ENCODE measurements at places on chromosomes 3 and 15.

DNA sequence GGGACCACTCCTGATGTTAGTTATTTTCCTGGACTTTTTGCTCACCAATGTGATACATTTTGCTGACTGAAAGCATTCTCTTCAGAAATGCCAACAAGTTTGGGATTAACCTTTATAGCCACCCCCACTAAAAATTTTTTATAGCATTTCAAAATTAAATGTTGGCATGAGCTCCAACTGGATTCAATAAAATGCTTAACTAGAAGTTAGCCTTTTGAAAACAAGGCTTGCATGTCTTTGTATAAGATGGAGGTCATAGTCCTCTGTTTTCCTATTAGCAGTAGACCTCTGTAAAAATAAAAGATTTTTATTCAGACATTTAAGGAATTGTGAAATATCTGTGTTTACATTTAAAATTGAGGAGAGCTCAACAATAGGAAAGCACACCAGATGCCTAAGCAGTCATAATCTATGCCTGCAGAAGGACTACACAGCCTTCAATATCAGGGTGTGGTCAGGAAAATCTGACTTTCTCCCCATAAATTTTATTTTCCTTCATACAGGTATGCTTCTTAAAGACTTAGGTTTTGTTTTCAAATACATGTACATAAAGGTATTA is 87.2 kb downstream of the DNAJC13 start:
- DNase-seq, result peak; percentile 42

GRCh38 chr3:127677541-127678314 is 5.0 kb downstream of the ABTB1 start:
- no peak for DNase-seq

DNA sequence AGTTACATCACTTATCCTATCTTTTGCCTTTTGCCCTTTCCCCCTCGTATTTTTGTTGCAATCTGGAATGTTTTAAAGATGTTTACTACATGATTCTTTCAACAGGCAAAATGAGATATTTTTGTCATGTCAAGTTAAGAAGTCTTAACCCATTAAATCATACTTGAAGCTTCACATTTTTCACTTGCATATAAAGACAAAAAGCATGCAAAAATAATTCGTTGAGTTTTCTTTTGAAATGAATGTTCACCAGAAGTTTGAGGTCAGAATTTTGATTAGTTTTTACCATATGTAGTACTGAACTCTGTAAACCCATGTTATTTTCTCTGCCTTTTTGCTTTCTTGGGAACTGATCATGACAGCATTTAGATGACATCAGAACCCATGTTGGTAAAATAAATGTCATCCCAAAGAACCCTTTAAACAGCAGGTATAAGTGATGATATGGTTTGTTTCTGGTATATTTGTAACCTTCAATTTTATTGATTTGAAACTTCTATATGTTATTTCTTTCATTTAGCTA is 188.5 kb downstream of the GHSR start:
- no peak for DNase-seq

DNA sequence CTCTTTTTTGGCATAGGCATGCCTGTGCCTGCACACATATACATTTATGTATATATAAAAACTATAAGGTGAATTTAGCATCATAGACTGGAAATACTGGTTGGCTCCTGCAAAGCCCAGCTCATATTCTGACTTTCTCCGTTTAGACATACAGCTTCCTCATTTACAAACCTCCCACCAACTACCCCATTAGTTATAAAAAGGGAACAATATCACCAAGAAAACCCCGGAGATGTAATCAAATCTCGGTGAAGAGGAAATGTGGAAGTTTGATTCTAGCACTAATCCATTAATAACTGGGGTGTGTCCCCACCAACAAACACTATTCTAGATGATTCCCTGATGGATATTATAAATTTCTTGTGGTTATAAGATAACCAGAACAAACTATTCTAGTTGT is 517.7 kb upstream of the TBL1XR1 start:
- no peak for DNase-seq

DNA sequence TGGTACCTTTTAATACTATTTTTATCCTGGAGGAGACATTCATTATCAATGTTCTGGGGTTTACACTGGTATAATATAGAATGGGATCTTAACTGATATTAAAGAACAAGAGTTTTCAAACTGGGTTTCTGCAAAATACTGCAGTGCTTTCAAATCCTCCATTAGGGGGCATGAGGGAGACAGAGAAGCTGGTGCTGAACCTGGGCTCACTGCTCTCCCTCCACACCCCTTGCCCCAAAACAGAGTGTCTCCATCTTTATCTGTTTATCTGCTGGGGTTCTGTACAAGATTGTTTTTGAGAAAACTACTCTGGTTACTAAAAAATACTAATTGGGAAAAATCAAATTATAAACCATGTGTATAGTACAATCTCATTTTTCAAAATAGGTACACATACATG is 41.7 kb downstream of the CADPS start:
- DNase-seq, result peak; percentile 19

DNA sequence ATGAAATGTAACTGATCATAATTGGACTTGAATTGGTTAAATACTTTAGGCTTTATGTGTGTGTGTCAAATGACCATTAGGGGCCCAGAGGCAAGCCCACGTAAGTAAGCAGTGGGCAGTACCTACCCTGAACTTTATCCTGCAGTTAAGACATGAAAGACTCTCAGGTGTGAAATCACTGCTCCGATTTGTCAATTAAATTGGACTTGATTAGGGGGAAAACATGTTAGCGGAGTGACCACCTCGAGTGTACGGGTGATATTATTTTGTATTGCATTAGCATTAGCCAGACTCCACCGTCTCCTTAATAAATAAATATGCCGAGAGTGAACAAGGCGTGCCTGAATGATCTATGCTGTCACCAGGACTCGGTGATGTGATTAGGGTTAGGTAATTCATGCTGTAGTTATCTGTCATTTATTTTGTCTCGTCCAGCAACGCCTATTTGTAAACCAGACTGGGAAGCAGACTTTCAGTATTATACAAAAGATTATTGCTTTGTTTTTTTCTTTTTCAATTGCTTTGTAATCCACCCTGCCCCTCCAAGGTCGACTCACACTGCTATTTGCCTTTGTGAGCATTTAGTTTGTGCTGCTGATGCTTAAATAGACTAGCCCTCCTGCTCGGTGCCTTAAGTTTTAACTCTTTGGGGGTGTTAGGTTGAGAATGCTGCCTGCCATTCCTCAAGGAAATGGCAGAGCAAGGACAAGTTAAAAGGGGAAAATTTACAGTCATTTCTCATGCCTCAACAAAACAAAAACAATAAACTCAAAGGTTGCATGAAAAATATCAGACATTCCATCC is 1.8 kb downstream of the RBMS3 start:
- peak; percentile 86 for DNase-seq

GRCh38 chr15:68817304-68818065 is 3.2 kb downstream of the ANP32A start:
- DNase-seq, result peak; percentile 73

- DNase-seq, result no peak
These were observed 18.8 kb downstream of the TM2D3 start for GRCh38 chr15:101633356-101633755.

- peak; percentile 51 for DNase-seq
These were observed 61.2 kb downstream of the IQGAP1 start for GRCh38 chr15:90449206-90449735.

- DNase-seq, result no peak
These were observed 105.1 kb downstream of the OXSM start for GRCh38 chr3:25895031-25895430.

- DNase-seq, result peak; percentile 65
These were observed 90.2 kb upstream of the CHD2 start for GRCh38 chr15:92809880-92810361.

DNA sequence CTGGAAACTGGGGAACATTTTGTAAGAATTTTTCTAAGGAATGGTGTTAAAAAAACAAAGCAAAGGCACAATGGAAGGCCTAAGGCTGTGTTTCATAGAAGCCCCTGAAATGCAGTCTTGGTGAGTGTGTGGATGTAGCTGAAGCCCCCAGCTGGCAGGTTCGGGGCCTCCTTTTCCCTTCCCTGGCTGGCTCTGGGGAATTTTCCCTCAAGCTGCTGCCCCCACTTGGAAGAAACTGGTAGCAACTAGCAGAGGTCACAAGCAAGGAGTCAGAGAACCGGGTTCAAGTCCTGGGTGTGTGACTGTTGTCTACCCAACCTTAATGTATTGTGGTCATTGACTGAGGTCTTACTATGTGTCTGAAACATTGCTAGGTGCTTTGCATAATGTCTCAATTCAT is 85.3 kb upstream of the MYZAP start:
- no peak for DNase-seq

GRCh38 chr3:129632556-129632955 is 26.1 kb upstream of the PLXND1 start:
- no peak for DNase-seq

- DNase-seq, result no peak
These were observed 42.0 kb upstream of the IMPG2 start for GRCh38 chr3:101362406-101362805.

DNA sequence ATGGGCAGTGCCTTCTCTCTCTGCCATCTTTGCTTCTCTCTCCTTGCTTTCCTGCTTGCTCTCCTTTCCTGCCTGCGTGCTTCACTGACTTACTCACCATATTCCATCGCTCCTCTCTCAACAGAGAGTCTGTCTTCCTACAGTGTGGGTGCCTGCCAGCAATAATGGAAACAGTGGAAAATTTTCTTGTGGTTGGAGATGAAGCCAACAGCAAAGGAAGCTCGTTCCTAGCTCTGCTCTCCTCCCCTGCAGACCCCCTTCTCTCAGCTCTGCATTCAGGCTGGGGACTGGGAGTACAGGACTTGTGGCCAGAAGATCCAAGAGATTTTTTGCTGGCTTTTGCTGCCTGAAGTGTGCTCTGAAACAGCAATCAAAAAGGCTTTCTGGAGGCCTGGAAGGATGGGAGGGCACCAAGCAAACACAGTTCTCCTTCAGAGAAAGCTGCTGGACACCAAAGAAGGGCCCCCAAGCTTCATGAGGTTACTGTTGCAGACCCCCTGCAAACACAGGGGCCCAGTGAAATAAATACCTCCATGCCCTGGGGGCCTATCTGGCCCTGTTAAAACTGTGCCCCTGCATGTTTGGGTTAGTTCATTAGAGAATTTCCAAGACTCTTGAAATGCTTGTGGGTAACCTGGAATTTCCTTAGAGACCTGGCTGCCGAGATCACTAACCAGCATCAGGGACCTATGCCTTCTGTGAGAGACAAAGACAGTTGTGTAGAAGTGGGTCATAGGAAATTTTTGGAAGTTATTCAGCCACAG is 149.9 kb upstream of the RASGRP1 start:
- DNase-seq, result peak; percentile 59

GRCh38 chr3:42689421-42690014 is 4.2 kb downstream of the KLHL40 start:
- DNase-seq, result no peak

DNA sequence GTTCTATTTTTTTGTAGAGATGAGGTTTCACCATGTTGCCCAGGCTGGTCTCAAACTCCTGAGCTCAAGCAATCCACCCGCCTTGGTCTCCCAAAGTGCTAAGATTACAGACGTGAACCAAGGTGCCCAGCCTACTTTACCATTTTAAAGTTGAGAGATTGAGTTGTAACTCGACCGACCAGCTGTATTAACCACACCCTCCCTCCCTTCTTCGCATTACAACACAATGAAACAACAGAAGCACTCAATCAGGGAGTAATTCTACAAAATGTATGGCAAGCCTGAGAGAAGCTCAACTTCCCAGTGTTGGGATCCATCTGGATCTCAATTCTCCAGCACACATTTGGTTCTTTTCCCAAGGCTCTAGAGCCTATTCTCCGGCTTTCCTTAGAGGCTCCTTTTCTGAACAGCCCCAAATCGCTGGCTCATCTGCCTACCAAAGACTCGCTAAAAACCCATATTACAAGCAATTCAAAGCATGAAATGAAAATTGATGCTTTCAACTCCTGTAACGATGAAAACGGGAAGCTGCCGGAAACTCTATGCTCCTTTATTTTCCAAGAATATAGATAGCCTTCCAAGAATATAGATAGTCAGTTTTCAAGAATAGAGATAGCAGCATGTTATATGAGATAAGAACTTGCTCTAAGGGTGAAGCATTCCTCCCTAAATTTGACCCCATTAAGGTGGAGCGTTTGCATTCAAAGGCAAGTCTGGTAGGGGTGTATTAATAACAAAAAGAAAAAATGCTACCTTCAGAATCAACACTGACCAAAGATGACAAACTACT is 450.9 kb downstream of the MAGI1 start:
- DNase-seq, result no peak

DNA sequence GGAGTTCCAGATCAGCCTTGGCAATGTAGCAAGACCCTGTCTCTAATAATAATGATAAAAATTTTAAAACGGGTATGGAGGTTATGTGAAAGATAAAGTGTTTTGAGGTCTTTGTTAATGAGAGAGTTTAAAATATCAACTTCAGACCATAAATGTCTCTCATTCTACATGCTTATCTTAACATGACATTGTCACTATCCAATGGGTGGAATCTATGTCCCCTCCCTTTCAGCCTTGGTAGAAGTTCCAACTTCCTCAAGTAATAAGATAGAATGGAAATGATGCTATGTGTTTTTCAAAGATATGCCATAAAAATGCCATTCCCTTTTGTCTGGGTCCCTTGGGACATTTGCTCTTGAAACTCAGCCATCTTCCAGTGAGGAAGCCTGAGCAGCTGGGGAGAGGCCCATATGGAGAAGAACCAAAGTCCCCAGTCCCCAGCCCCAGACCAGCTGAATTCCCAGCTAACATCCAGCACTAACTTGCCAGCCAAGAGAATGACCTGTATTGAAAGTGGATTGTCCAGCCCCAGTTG is 17.0 kb downstream of the RPSA start:
- DNase-seq, result no peak

DNA sequence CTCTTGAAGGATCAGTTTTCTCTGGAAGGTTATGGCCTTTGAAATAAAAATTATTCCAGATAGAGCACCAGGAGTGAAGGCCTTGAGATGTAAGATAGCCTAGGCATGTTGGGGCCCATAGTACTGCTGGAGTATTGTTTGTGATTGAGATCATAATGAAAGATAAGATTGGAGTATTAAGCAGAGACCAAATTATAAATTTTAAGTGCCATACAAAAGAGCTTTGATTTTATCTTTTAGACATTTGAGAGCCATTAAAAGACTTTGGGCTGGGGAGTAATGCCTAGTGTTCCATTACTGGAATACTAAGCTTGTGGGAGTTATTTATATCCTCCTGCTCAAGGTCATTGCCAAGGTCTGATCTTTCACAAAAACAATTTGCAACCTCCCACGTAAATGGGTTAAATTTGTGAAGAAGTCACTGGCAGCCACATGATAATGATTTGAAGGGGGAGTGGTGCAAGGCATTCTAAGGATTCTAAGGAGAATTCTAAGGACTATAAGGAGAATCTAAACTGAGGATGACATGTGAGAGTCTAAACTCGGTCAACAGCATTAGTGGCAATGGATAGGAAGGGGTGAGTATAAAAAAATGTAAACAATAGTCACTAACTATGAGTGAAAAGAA is 12.8 kb downstream of the ELL3 start:
- DNase-seq, result peak; percentile 11

DNA sequence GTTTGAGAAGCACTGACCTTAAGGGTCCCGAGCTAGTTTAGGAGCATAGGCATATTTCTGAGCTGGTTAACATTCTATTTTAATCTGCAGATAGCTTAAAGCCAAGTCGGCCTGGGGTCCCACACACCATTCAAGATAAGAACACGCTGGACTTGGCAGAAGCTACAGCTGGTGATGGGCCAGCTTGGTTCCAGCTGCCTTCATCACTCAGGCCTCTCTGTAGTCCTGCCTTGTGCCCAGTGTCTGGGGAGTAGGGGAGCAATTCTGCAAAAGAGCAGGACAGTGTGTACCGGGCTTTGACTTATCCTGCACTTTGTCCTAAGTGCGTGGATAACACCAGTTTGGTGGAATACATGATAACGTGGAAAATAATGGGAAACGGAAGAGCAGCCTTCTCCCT is 164.5 kb downstream of the MEGF11 start:
- no peak for DNase-seq

- DNase-seq, result no peak
These were observed 50.0 kb upstream of the ZNF280D start for GRCh38 chr15:56783156-56783856.
